ENCODE measurements at places on chromosomes 16 and 17.

GRCh38 chr16:69131839-69132423, 457 bp downstream of the CHTF8 start:
- DNase-seq, result peak; percentile 34

DNA sequence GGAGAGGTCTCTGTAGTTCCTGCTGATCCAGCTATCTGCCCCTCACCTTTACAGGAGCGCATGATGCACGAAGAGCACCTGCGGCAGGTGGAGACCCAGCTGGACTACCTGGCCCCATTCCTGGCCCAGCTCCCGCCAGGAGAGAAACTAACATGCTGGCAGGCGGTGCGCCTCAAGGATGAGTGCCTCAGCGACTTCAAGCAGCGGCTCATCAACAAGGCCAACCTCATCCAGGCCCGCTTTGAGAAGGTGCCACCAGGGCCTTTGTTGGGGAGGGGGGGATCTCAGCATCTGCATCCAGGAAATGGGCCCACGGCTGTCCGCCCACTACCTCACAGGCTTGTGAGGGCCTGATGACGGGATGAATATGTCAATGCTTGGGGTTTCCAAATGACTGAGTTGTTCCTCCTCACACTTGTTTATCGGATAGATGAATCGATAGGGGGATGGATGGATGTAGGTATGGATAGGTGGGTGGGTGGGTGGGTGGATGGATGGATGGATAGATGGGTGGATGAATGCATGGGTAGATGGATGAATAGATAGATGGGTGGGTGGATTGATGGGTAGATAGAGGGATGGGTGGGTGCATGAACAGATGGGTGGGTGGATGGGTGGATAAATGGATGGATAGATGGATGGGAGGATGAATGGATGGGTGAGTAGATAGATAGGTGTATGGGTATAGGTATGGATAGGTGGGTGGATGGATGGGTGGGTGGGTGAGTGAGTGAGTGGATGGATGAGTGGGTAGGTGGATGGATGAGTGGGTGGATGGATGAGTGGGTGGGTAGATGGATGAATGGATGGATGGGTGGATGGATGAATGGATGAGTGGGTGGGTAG, 7.0 kb upstream of the KATNB1 start:
- DNase-seq, result no peak

GRCh38 chr16:88635671-88636319, 2.6 kb upstream of the IL17C start:
- no peak for DNase-seq

- peak; percentile 98 for DNase-seq
These were observed at the start of gene EVI2A for GRCh38 chr17:31321481-31321880. Gene EVI2A, minus strand, starts transcription at chr17:31321622. Its CDS starts 2,609 bp downstream, at chr17:31319013.

GRCh38 chr17:1180958-1181752, 1.4 kb upstream of the ABR start:
- DNase-seq, result no peak

DNA sequence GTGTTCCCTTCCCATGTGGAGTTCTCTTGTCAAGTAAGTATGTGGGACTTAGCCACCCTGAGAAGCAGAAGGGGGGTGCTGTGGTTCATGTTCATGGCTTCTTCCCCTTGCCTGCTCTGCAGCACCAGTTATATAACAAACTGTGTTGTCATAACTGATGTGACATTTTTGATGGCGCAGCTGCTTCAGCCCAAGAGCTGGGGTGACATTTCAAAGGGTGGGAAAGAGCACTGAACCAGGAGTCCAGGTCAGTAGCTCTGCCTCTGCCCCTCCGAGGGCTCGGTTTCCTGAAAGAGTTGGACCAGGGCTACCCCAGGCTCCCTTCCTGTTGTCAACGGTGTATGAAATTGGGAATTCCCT, 7.4 kb downstream of the GNAO1 start:
- no peak for DNase-seq

DNA sequence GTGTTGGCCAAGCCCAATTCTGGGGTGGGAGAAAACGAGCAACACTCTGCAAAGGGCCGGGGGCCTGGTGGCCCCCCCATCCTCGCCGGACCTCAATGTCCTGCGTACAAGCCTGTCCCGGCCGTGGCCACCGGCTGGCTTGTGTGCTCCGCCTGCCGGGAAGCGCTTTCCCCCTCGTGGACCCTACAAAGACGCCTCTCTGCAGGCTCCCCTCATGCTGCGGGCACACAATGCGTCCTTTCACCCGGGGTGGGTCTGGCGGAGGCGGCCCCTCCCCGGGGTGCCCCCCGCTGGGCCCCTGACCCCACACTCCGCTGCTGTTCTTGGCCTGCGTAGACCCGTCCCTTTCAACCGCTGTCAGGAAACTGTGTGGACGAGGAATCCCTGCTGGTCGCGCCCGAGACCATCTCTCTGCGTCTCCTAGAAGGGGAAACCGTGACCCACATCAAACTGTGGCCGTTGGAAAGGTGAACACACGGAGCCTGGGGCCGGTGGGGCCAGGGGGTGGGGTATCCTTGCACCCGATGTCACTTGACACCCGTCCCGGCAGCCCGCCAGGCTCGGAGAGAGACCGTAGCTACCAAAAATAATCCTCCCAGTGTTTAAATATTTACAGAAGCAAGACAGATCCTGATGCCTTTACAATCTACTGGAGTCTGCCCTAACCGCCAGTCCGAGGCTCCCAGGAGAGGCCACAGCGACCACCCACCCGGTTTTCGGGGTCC, 43.6 kb downstream of the TBC1D16 start:
- DNase-seq, result no peak

DNA sequence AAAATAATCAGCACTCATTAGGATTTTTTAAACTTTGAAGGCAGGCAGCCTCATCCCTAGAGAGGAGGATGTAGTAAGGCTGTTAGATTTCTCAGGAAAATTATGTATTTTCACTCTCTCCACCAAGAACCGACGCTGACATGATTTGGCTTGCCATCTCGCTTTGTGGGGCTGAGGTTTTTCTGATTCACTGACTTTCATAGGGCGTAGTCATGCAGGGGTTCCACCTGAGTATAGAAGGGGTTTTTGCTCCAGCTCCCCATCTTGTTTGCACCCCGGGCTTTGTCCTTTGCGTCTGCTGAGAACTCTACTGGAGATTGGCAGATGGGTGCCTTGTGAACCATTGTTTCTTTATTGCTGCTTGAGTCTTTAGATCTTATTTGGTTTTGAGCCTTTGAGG, 20.2 kb downstream of the TOM1L1 start:
- no peak for DNase-seq

DNA sequence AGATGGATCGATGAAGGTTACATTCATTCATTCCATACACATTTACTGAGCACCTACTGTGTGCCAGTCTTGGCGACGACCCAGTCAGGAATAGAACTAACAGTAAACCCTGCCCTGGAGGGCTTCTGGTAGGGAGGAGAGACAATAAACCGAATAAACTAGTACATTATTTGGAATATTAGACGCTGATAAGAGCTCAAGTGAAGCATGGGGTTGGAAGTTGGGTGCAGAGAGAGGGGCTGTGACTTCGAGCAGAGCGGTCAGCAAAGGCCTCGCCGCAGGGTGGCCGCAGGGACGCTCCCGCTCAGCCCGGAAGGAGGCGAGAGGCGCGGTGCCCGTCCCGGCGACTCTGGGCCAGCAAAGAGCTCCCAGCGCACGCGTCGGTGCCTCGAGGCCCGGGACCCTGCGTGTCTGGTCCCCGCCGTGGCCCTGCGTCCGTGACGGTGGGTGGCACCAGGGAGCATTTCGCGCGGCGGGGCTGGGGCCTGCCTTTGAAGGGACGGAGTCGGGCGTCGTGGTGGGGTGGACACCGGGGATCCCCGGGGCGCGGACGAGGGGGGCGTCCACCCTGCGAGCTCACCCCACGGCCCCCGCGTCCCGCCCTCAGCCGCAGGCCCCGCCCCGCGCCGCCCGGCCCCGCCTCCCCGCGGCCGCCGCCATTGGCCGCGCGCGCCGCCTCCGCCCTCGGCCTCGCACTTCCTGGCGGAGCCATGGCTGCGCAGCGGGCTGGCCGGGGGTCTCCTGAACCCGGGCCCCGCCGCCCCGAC, at the start of gene KLHL36:
Gene KLHL36, plus strand, starts transcription at position 684 of the 767 bp plus-strand sequence. CDS start 2,357 bp downstream, outside the sequence.
- peak; percentile 9 for DNase-seq

DNA sequence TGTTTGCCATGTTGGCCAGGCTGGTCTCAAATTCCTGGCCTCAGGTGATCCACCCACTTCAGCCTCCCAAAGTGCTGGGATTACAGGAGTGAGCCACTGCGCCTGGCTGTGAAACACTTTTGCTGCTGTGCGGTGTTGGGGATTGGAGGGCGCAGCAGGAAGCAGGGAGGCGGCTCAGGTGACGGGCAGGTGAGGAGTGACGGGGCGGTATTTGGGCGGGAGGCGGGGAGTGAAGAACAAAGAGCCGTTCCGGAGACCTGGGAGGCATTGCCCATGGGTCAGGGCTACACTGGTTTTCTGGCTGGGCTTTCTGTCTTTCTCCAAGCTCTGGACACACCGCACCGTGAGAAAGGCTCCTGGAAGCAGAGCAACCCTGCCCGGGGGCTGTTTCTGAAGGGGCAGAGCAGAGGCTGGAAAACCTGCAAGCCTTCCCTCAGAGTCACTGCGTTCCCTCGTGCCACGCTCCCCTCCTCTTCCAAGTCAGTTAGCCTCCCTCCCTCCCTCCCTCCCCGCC, 22.1 kb downstream of the CRISPLD2 start:
- no peak for DNase-seq

DNA sequence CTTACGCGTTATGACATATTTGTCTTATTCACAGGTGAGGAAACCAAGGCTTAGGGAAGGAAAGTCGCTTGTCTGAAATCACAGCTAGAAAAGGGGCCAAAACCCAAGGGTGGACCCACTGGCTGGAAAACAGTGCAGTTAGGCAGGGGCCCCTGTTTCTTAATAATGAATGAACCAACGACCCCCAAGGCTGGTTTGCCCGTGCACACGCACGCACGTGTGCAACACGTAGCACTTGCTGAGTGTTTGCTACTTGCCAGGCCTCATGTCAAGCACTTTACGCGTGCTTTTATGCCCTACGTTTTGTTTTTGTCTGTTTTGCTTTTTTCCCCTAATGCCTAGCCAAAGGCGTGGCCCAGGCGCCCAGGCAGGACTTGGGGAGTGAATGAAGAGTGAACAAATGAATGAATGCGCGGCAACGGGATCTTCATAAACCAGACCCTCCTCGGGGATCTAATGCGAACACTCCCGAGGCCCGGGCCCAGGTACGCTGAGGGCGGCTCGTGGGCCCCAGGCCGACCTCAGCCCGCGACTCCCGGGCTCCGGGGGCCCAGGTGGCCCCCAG, 571 bp upstream of the USP10 start:
- DNase-seq, result no peak

- DNase-seq, result no peak
These were observed 3.5 kb downstream of the RBFOX1 start for GRCh38 chr16:7335991-7336634.

DNA sequence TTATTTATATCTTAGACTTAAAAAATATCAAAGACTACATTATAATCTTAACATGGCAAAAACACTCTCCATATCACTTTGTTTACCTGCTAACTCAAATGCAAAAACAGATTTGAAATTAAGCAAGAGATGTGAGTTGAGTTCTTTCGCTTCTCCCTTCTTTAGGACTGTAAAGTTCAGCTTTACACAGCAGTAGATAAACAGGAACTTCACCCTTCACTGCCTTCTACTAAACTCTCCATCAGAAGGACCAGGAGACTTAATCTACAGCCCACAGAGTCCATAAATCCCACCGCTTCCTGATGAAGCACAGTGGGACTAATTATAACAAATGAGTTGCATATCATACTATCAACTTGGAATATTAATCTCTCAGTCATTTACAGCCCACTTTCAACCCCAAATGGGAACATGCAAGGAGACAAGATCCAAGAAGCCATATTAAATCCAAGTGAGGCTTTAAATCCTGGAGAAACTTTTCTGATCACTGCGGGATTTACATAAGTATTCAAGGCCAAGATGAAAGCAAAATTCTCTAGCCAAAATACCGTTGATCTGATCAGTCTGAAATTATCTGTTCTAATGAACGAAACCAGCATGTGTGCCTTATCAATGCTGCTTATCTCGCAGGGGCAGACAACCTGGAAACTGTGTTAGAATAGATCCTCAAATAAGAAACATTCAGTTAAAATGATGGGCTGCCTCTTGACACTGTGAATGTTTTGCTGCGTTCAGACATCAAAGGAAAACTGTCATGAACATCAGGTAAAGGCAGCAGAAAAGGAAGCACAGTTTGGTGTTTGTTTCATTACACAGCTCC, 1.6 kb downstream of the AMFR start:
- peak; percentile 69 for DNase-seq
